ENCODE measurements at places on chromosomes 2 and 18. TPM values are rescaled to one million over a fixed set of nuclear protein-coding genes. Genes with fewer than 3 reads are reported as not detected.

- no peak overlapping the region for H3K4me3 ChIP-seq
- H3K4me1 ChIP-seq, result no peaks in the 10 kb centered on the region
- H3K27me3 ChIP-seq, result no peaks in the 10 kb centered on the region
- DNase-seq, result no peak
- no peaks in the 10 kb centered on the region for H3K36me3 ChIP-seq
- no peak overlapping the region for H3K27ac ChIP-seq
These were observed 56.9 kb downstream of the DPYSL5 start for GRCh38 chr2:26904839-26905238.

GRCh38 chr2:174678395-174678794 is 80.8 kb upstream of the WIPF1 start:
- no peak overlapping the region for H3K4me3 ChIP-seq
- no peak overlapping the region for H3K27ac ChIP-seq
- no peaks in the 10 kb centered on the region for H3K36me3 ChIP-seq
- H3K27me3 ChIP-seq, result no peaks in the 10 kb centered on the region

GRCh38 chr2:74077636-74078035 is 70.1 kb downstream of the BOLA3 start:
- H3K36me3 ChIP-seq, result peaks cover 33% of the 10 kb centered on the region
- no peaks in the 10 kb centered on the region for H3K4me1 ChIP-seq
- DNase-seq, result no peak

- no peak overlapping the region for H3K4me3 ChIP-seq
- no peaks in the 10 kb centered on the region for H3K27me3 ChIP-seq
- no peaks in the 10 kb centered on the region for H3K36me3 ChIP-seq
These were observed 14.8 kb downstream of the MOGAT1 start for GRCh38 chr2:222686086-222686750.

GRCh38 chr2:132607426-132608090 is 62.4 kb downstream of the LYPD1 start:
- no peak overlapping the region for H3K4me3 ChIP-seq
- H3K36me3 ChIP-seq, result no peaks in the 10 kb centered on the region
- H3K4me1 ChIP-seq, result no peaks in the 10 kb centered on the region
- no peak for DNase-seq
- no peaks in the 10 kb centered on the region for H3K27me3 ChIP-seq

DNA sequence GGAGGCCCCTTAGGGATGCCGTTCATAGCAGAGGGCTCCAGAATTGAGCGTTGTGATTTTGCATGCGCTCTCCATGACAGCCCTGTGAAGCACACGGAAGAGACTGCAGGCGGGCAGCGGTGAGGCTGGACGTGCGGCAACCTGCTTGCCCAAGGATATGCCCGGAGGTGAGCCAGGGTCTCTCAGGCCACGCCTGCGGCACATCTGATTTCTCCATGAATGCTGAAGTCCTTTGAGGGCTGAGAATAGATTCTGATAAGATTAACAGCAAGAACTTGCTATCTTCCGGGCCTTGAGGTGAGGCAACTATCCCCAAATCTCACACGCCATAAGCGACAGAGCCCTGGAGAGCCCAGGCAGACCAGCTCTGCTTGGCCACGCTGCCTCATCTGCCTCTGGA is 55.6 kb upstream of the LAMA1 start:
- H3K27me3 ChIP-seq, result no peaks in the 10 kb centered on the region
- no peaks in the 10 kb centered on the region for H3K4me1 ChIP-seq
- no peak overlapping the region for H3K4me3 ChIP-seq

DNA sequence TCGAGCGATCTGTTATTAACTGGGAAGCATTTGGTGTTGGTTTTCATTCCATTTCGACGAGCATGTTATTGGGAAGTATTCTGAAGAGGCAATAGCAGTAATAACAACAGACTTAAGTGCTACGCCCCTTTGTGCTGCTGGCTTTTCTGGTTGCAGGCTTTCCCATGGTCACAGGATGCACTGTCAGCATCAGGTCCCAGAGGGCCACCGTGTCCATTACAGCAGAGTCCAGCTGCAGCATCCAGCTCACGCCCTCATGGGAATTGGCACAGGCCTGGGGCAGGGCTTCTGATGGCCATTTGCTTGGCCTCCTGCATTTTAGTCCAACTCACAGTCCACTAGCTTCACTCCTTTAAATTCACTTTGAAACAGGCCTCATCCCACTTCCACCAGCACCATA is 44.4 kb downstream of the BCL2L11 start:
- no peak for DNase-seq
- H3K4me3 ChIP-seq, result no peak overlapping the region
- H3K27ac ChIP-seq, result no peak overlapping the region
- H3K27me3 ChIP-seq, result no peaks in the 10 kb centered on the region
- no peaks in the 10 kb centered on the region for H3K36me3 ChIP-seq

GRCh38 chr2:190088917-190089316 is 26.4 kb upstream of the MSTN start:
- H3K27me3 ChIP-seq, result no peaks in the 10 kb centered on the region
- no peaks in the 10 kb centered on the region for H3K36me3 ChIP-seq
- no peak overlapping the region for H3K4me3 ChIP-seq

DNA sequence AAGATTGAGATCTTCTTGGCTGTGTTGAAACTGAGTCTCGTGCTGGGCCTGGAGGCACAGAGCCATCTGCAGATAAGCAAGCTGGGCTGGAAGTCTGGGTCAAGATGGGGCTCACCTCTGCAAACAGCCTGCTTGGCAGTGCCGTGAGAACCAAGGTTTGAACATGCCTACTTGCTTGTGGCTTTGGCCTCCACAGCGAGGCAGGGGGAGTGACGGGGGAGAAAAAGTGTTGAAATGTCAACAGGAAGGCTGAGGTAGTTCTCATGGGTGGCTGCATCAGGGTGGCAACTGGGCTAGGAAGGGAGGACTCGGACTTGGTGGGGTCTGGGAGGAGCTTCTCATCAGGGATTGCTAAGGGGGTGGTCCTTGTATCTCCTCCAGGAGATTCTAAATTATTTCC is 99.7 kb downstream of the THNSL2 start:
- no peak for DNase-seq
- no peak overlapping the region for H3K4me3 ChIP-seq
- no peaks in the 10 kb centered on the region for H3K27me3 ChIP-seq
- no peaks in the 10 kb centered on the region for H3K36me3 ChIP-seq

DNA sequence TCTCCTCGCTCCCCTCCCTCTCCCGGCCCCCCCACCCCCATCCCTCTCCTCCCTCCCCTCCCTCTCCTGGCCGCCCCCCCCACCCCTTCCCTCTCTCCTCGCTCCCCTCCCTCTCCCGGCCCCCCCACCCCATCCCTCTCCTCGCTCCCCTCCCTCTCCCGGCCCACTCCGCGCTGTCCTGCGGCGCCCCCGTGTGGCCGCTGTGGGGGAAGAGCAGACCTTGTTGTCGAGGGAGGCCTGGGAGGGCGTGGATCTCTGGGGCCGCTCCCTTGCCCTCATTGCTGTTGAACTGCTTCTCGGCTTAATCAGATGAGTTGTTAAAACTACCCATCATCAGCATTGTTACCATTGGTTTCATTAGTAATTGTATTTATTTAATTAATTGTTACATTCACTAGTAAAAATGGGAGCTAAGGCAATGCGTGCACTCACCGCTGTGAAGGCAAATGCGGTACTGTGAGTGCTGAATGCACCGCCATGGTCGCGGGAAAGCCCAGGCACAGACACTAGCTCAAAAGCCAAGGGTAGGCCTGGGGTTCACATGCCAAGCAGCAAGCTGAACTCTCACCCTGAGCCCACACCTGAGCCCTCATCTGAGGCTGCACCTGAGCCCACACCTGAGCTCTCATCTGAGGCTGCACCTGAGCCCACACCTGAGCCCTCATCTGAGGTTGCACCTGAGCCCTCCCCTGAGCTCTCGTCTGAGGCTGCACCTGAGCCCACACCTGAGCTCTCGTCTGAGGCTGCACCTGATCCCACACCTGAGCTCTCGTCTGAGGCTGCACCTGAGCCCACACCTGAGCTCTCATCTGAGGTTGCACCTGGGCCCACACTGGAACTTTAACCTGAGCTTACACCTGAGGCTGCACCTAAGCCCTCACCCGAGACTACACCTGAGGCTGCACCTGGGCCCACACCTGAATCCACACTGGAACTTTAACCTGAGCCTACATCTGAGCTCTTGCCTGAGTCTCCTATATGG is 8.8 kb downstream of the RTP5 start:
- no peaks in the 10 kb centered on the region for H3K36me3 ChIP-seq
- H3K27ac ChIP-seq, result no peak overlapping the region
- H3K4me3 ChIP-seq, result no peak overlapping the region
- peak; percentile 74 for DNase-seq

UGT1A5 gene
- total RNA-seq, result not detected

KANSL3 gene
- 46.6 TPM for total RNA-seq

TUBB6 gene
- total RNA-seq, result 8.8 TPM

PXDN gene
- total RNA-seq, result 0.39 TPM

CAPN14 gene
- 0.40 TPM for total RNA-seq

MC2R gene
- total RNA-seq, result not detected

KCNG2 gene
- total RNA-seq, result not detected

SPATA3 gene
- not detected for total RNA-seq

MYOM1 gene
- total RNA-seq, result 0.84 TPM

MALL gene
- total RNA-seq, result 0.47 TPM

REEP1 gene
- 0.28 TPM for total RNA-seq

CFAP53 gene
- total RNA-seq, result 0.49 TPM

EMILIN2 gene
- total RNA-seq, result 27.8 TPM

SERPINB4 gene
- not detected for total RNA-seq

ANKRD62 gene
- total RNA-seq, result not detected

AMER3 gene
- total RNA-seq, result not detected
